Femur (tissue), 1 donor: ENCODE measurements at places on chromosomes 1 and 21.

GRCh38 chr1:54276617-54277450 is 76.9 kb downstream of the MRPL37 start:
- no peak for DNase-seq

DNA sequence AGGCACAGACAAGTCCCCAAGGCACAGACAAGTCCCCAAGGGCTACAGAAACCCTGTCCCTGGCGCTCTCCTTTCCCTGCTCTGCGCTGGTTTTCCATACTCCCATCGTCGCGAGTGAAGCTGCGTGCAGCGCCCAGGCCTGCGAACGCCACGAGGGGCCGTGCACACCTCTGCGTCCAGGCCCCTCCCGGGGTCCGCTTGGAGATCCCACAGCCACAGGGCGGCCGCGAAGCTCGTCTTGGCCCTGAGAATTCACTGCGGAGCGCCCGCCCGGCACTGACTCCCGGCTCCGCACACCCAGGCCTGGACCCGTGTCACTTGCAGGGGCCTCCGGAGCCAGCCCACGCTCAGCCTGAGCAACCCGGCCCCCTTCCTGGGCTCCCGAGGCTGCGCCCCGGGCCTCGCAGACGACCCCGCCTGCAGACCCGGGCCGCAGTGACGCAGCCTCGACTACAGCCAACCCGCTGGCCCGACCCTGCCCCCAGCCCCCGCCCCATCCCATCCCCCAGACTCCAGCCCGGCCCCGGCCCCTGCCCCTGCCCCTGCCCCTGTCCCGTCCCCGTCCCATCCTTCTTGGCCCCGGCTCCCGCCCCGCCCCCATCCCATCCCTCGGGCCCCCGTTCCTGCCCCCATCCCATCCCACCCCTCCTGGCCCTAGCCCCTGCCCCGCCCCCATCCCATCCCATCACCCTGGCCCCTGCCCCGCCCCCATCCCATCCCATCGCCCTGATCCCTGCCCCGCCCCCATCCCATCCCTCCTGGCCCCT is 841 bp downstream of the POFUT2 start:
- peak; percentile 57 for DNase-seq

GRCh38 chr1:235057385-235058306 is 71.0 kb downstream of the TOMM20 start:
- DNase-seq = no peak

DNA sequence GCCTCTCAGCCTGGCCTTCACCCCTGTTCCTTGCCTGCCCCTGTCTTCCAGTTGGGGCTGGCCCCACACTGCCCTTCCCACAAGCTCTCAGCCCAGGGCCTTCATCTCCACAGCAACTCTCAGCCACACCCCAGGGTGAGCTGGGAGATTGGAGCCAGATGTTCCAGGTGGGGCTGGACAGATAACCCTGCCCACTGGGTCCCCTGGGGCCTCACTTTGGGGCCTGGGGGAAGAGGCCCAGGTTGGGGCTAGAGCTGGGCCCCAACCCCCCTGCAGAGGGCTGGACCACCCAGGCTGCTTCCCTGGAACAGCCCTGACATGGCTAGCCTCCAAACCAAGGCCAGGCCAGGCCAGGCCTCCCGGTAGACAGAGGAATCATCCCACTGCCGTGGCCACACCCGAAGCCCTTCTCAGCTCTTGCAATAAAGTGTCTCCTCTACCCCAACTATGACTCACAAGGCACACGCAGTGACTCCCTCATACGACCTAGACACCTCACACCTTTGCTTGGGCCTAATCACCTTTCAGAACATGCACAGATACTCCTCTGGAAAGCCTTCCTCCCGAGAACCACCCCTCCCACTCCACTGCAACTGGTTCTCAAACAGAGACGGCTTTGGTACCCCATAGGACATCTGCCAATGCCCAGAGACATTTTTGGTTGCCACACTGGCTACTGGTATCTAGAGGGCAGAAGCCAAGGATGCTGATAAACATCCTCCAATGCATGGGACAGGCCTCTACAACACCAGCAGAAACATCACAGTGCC is 22.2 kb downstream of the SLC2A1 start:
- DNase-seq = peak; percentile 78

DNA sequence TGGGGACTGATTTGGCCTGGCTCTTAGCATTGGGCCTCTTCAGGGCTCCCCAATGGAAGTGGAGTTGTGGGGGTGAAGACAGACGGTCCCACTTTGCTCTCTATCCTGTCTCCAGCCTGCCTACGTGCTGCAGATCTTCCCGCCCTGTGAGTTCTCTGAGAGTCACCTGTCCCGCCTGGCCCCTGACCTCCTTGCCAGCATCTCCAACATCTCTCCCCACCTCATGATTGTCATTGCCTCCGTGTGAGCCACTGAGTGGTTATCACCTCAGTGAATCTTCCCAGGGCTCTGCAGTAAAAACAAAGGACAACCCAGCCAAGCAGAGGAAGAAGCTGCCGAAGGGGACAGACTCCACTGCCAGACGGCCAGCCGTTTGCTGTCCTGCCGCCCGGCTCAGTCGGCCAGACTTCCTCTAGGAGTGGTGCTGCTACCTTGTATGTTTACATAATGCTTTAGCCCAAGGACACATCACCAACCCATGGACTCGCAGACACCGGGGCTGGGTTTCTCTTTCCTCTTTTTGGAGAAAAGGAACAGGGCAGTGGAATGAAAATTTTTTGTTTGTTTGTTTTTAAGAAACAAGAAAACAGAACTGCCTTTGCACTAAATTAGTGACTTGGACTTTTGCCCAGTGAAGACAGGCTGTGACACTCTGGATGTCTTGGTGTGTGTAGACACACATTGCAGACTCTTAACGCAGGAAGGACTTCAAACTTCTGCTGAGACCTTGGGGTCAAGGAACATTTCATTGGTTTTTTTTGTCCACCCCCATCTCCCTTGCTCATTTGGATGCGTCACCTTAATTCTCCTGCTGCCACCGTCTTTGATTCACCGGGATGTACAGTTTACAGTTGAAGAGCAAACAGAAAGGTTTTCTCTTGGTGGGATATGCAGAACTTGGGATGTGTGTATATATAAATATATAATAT is 36.5 kb downstream of the ZBTB17 start:
- DNase-seq = no peak

- no peak for DNase-seq
These were observed 133.9 kb downstream of the PEX14 start for GRCh38 chr1:10608690-10609089.

DNA sequence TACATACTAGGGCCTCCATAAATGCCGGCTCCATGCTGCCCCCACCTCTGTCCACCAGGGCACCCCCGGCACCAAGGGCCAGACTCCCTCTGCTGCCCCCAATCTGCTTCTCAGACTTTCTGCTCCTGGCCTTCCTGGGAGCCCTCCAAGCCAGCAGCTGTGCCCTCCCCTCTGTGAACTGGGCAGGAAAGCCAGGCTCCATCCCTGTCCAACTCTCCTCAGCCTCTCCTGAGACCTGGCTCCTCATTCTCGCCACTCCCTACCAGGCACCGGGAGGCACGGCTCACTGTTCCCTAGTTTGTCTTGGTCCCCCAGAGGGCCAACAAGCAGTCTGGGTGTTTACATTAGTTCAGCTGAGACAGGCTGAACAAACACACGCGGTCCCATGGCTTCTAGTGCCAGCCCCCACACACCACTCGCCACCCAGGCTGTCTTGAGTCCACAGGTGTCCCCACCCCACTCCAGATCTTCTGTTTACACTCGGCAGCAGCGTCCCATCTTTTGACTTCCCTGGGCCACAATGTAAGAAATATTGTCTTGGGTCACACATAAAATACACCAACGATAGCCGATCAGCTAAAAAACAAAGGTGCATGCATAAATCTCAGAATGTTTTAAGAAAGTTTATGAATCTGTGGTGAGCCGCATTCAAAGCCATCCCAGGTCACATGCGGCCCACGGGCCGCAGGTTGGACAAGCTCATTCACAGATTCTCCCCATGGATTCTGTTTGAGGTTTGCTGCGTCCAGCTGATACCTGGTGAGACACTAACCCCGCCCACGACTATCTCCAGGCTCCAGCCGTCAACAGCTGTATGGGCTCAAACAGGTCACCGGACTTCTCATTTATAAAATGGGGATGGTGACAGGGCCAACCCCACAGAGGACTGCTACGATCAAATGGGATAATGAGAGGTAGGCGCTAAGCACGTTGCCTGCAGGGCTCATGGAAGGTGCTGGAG is 29.5 kb upstream of the ECE1 start:
- no peak for DNase-seq

- DNase-seq = peak; percentile 89
These were observed at the start of gene SAMD11 for GRCh38 chr1:923131-923990. Gene SAMD11, plus strand, starts transcription at chr1:923923. Its CDS starts 509 bp downstream, at chr1:924432.

- no peak for DNase-seq
These were observed 150.1 kb downstream of the DISC1 start for GRCh38 chr1:231776757-231777062.

- DNase-seq = no peak
These were observed 128.0 kb downstream of the ADAMTS1 start for GRCh38 chr21:26717146-26717739.

DNA sequence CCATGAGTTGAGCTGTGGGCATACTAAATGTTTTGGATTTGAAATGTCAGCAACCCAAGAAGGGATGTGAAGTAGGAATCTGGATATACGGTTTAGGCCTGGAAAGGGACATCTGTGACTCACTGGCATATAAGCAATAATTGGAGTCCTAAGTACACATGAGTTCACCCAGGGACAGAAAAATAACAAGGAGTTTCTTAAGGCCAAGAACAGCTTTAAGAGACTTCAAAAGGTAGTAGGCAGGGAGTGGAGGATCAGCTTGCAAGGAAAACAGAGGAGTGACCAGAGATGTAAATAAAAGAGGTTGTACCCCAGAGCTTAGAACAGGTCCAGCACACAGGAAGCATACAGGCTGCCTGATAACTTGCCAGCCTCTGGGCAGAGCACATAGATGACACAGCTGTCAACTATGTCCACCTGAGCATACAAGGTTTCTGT is 28.1 kb downstream of the TMEM50B start:
- DNase-seq = no peak

- DNase-seq = no peak
These were observed 34.7 kb upstream of the PLA2G2A start for GRCh38 chr1:20014153-20014552.

GRCh38 chr1:147786536-147786935 is 26.1 kb upstream of the GJA5 start:
- no peak for DNase-seq

- no peak for DNase-seq
These were observed 5.0 kb upstream of the EEIG2 start for GRCh38 chr1:108554682-108555427.

GRCh38 chr1:62084310-62084890 is 110.2 kb upstream of the L1TD1 start:
- DNase-seq = peak; percentile 30

- peak; percentile 38 for DNase-seq
These were observed 135.7 kb upstream of the KRTAP19-8 start for GRCh38 chr21:31173881-31174555.

GRCh38 chr1:6041432-6042062 is 4.1 kb upstream of the KCNAB2 start:
- DNase-seq = no peak

DNA sequence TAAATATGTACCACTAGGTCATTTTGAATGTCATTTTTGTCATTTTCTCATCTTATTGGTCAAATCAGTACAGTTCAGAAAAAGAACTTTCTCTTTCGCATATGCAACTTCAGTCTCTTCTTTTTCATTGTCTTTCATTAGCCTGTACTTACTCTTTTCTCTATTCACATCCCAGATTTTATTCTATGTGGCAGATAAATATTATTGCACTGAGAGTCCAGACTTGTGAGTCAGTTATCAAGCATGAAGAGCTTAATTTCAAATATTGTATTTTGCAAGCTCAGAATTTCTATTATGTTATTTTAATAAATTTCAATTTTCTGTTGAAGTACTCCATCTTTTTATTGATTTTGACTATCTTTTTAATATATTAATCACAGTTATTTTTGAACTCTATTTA is 105.2 kb upstream of the PALMD start:
- DNase-seq = no peak
